Dorsolateral prefrontal cortex (tissue), 122 donors: ENCODE measurements at places on chromosomes 11 and 22. TPM values are rescaled to one million over a fixed set of nuclear protein-coding genes. Genes with fewer than 3 reads are reported as not detected.

SMC1B gene
- total RNA-seq = not detected

KCNJ11 gene
- 27.7 TPM for total RNA-seq

BAIAP2L2 gene
- total RNA-seq = 4.0 TPM

NCF4 gene
- total RNA-seq = 2.8 TPM

GCAT gene
- 24.9 TPM for total RNA-seq

DEFB131B gene
- total RNA-seq = not detected

POU2AF3 gene
- total RNA-seq = 3.8 TPM

PEX16 gene
- 52.3 TPM for total RNA-seq

BEST1 gene
- total RNA-seq = 24.5 TPM

TECTA gene
- 3.8 TPM for total RNA-seq

CSTF3 gene
- total RNA-seq = 41.5 TPM

LIF gene
- 0.14 TPM for total RNA-seq

MICAL2 gene
- 254 TPM for total RNA-seq

SLC5A1 gene
- total RNA-seq = not detected

MUC5AC gene
- not detected for total RNA-seq

JOSD1 gene
- total RNA-seq = 59.3 TPM

BIRC2 gene
- 39.8 TPM for total RNA-seq

LRP5 gene
- total RNA-seq = 12.9 TPM

CELF1 gene
- total RNA-seq = 139 TPM

OR51G2 gene
- total RNA-seq = not detected

TMPRSS4 gene
- not detected for total RNA-seq

MMP27 gene
- total RNA-seq = not detected

TALDO1 gene
- 93.5 TPM for total RNA-seq

PTPN5 gene
- total RNA-seq = 120 TPM
